ENCODE measurements at places on chromosomes 6 and 20. TPM values are rescaled to one million over a fixed set of nuclear protein-coding genes. Genes with fewer than 3 reads are reported as not detected.

The GRIK2 gene
- total RNA-seq, result not detected

- peak; percentile 88 for DNase-seq
- peak overlapping the region; percentile 64 for H3K27ac ChIP-seq
- no peaks in the 10 kb centered on the region for H3K36me3 ChIP-seq
- no peak overlapping the region for H3K4me3 ChIP-seq
- H3K27me3 ChIP-seq, result no peaks in the 10 kb centered on the region
- H3K4me1 ChIP-seq, result peaks cover 38% of the 10 kb centered on the region
Observed at GRCh38 chr6:144334150-144334708, 49.1 kb downstream of the UTRN start.

DNA sequence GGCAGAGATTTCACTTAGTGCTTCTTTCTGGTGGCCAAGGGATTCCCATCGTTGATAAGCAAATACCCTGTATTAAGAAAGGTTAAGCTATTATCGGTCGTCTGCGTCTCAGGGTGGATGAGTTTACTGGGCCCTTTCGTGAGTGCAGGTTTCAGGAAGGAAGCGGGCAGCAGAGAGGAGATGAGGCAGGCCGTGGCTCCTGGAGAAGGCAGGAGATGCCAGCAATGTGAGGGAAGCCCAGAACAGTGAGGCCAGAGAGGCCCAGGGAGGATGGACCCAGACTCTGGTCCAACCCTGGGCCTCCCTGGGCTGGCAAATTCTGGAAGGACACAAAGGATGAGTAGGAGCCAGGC lies 11.2 kb downstream of the TFEB start:
- H3K27me3 ChIP-seq, result no peaks in the 10 kb centered on the region
- H3K36me3 ChIP-seq, result no peaks in the 10 kb centered on the region
- DNase-seq, result no peak
- no peak overlapping the region for H3K27ac ChIP-seq

DNA sequence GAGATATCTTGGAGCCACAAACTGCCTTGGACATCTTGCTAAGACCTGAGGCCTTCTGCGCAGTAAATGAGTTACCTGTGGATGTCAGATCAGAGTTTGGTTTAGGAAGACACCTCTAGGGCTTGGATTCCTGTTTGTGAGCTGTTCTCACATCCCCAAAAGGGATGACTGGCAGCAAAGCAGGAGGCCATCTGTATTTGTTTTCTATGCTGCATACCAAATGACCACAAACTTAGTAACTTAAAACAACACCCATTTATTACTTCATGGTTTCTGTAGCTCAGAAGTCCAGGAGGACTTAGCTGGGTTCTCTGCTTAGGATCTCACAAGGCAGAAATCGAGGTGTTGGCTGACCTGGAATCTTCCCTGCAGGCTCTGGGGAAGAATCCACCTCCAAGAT lies 116.7 kb downstream of the UNC5CL start:
- no peaks in the 10 kb centered on the region for H3K27me3 ChIP-seq
- no peak overlapping the region for H3K4me3 ChIP-seq
- no peak overlapping the region for H3K27ac ChIP-seq
- H3K36me3 ChIP-seq, result no peaks in the 10 kb centered on the region

The SIRPG gene
- total RNA-seq, result 32.4 TPM

- no peaks in the 10 kb centered on the region for H3K4me1 ChIP-seq
- H3K27ac ChIP-seq, result no peak overlapping the region
- no peak for DNase-seq
Observed at GRCh38 chr20:24318569-24319352, 150.7 kb upstream of the SYNDIG1 start.

DNA sequence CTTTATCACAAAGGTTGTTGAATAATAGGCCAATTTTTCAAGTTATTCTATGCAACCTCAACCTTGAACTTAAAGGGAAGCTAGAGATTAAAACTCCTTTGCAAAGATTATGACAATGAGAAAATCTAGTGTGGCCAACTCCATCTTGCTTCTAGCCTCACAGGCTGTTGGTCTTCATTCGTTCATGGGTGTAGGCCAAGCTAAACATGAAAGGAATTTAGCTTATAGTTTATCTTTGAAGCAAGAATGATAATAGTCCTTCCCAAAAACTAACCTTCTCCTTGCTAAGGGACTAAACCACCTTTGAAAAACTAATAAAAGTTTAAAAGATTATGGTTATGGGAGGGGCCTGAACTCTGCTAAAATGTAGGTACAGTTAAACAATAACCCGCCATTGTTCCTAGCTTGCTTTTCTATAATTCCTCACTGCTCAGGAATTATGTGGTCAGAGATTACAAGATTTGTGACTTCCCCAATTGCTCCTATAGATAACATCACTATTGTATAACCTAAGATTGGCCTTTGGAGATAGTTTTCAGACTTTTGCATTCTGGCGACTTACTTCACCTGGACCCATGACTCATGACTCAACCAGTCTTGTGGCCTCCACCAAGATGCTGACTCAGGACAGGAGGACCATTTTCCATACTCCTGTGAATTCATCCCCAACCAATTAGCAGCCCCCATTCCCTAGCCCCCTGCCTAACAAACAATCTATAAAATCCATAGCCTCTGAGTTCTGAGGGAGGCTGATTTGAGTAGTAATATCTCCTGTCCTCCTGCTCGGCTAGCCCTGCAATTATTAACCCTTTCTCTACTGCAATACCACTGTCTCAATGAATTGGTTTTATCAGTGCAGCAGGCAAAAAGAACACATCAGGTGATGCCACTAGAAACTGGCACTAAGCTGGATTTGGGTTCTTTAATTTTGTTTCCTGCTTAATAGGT lies 154.5 kb downstream of the CD83 start:
- H3K4me3 ChIP-seq, result no peak overlapping the region
- no peak overlapping the region for H3K27ac ChIP-seq
- no peaks in the 10 kb centered on the region for H3K27me3 ChIP-seq
- no peaks in the 10 kb centered on the region for H3K36me3 ChIP-seq

GRCh38 chr6:50990750-50991446 lies 172.2 kb downstream of the TFAP2B start:
- H3K27ac ChIP-seq, result no peak overlapping the region
- no peak overlapping the region for H3K4me3 ChIP-seq
- no peaks in the 10 kb centered on the region for H3K36me3 ChIP-seq
- no peaks in the 10 kb centered on the region for H3K27me3 ChIP-seq

GRCh38 chr6:139951172-139951571 lies 576.7 kb upstream of the CITED2 start:
- H3K27me3 ChIP-seq, result no peaks in the 10 kb centered on the region
- DNase-seq, result no peak
- no peaks in the 10 kb centered on the region for H3K4me1 ChIP-seq
- H3K36me3 ChIP-seq, result no peaks in the 10 kb centered on the region

- DNase-seq, result no peak
- no peaks in the 10 kb centered on the region for H3K4me1 ChIP-seq
- no peaks in the 10 kb centered on the region for H3K36me3 ChIP-seq
- H3K27ac ChIP-seq, result no peak overlapping the region
Observed at GRCh38 chr6:163098827-163099479, 315.6 kb upstream of the QKI start.

The RIN2 gene
- 0.73 TPM for total RNA-seq

The BPIFB2 gene
- total RNA-seq, result not detected

- H3K27me3 ChIP-seq, result no peaks in the 10 kb centered on the region
- no peak for DNase-seq
- H3K4me1 ChIP-seq, result peaks cover 43% of the 10 kb centered on the region
- no peaks in the 10 kb centered on the region for H3K36me3 ChIP-seq
Observed at GRCh38 chr6:169807699-169808607, 56.5 kb downstream of the ERMARD start.

GRCh38 chr6:140736231-140736630 lies 1361.8 kb upstream of the CITED2 start:
- no peak overlapping the region for H3K27ac ChIP-seq
- H3K4me3 ChIP-seq, result no peak overlapping the region
- no peaks in the 10 kb centered on the region for H3K27me3 ChIP-seq
- H3K36me3 ChIP-seq, result no peaks in the 10 kb centered on the region
- H3K4me1 ChIP-seq, result no peaks in the 10 kb centered on the region

GRCh38 chr6:135162678-135163439 lies 18.2 kb upstream of the MYB start:
- no peak overlapping the region for H3K4me3 ChIP-seq
- no peak overlapping the region for H3K27ac ChIP-seq
- peak; percentile 35 for DNase-seq
- peaks cover 12% of the 10 kb centered on the region for H3K4me1 ChIP-seq

The RALGAPB gene
- 54.8 TPM for total RNA-seq

The ZBTB12 gene
- total RNA-seq, result 2.4 TPM

DNA sequence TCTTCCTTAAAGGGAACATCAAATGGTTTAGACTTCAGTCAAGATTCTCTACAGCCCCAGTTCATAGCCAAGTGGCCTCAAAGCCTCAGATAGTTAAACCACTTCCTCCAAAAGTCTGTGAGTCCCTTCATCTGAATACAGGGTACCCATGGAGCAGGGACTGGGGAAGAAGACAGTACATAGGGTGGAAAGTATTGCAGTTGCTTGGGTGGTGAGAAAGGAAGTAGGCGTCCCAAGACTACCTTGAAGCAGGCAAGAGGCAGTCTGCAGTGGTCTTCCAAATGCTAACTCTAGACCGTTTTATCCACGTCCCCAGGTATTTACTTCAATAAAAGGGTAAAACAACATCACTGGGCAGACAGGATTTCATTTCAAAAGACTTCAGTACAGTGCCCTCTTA lies 2.0 kb downstream of the FYN start:
- H3K36me3 ChIP-seq, result no peaks in the 10 kb centered on the region
- peak overlapping the region; percentile 88 for H3K27ac ChIP-seq
- no peaks in the 10 kb centered on the region for H3K27me3 ChIP-seq
- peak overlapping the region; percentile 88 for H3K4me3 ChIP-seq
- H3K4me1 ChIP-seq, result peaks cover 60% of the 10 kb centered on the region

- DNase-seq, result no peak
- H3K36me3 ChIP-seq, result no peaks in the 10 kb centered on the region
- H3K4me1 ChIP-seq, result no peaks in the 10 kb centered on the region
- H3K27ac ChIP-seq, result no peak overlapping the region
- no peak overlapping the region for H3K4me3 ChIP-seq
- no peaks in the 10 kb centered on the region for H3K27me3 ChIP-seq
Observed at GRCh38 chr6:63806573-63806913, 170.9 kb downstream of the PHF3 start.

DNA sequence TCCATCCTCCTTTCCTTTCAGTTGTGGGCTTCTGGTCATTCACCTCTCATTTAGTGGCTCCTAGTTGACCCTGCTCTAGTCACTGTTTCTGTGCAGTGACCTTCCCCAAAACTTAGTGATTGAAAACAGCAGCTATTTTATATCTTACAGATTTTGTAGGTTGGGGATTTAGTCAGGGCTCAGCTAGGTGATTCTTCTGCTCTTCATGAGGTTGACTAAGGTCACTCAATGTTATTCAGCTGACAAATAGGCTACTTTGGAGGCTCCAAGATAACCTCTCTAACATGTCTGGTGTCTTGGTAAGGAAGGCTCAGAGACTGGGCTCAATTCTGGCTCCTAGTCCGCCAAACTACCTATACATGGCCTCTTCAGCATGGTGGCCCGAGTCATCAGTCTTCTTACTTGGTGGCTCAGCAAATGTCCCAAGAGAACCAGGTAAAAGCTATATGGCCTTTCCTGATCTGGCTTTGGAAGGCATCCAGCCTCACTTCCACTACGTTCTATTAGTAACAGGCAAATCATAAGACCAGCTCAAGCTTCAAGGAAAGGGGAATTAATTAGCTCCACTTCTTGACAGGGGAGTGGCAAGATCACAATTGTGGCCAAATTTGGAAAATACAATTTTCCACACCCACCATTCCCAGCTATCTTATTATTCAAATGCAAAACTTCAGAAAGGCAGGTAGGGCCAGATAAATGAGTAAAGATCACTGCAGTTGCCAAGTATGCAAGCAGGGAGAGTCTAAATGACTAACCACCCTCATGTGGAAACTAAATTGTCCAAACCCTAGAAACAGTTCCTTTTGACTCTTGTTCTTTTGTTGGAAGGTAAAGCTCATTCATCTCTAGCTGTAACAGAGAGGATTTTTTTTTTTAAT lies 50.5 kb upstream of the LTV1 start:
- no peak for DNase-seq
- H3K27me3 ChIP-seq, result no peaks in the 10 kb centered on the region
- no peaks in the 10 kb centered on the region for H3K4me1 ChIP-seq

The GABRR2 gene
- 1.7 TPM for total RNA-seq

The FRMD1 gene
- not detected for total RNA-seq

GRCh38 chr6:84033523-84034451 lies at the start of gene MRAP2:
MRAP2 (plus strand) TSS chr6:84033772; CDS start chr6:84055319, 21,547 bp downstream.
- no peaks in the 10 kb centered on the region for H3K4me1 ChIP-seq
- H3K4me3 ChIP-seq, result no peak within 1 kb of the TSS
- H3K36me3 ChIP-seq, result no peaks in the 10 kb centered on the region
- DNase-seq, result no peak

- no peaks in the 10 kb centered on the region for H3K4me1 ChIP-seq
- H3K36me3 ChIP-seq, result no peaks in the 10 kb centered on the region
- DNase-seq, result no peak
- no peak overlapping the region for H3K4me3 ChIP-seq
- no peak overlapping the region for H3K27ac ChIP-seq
Observed at GRCh38 chr6:145155873-145156782, 579.2 kb downstream of the EPM2A start.
